ENCODE measurements at places on chromosomes 2 and 18.

GRCh38 chr2:207565736-207566500, 36.2 kb downstream of the CREB1 start:
- no peak for DNase-seq

DNA sequence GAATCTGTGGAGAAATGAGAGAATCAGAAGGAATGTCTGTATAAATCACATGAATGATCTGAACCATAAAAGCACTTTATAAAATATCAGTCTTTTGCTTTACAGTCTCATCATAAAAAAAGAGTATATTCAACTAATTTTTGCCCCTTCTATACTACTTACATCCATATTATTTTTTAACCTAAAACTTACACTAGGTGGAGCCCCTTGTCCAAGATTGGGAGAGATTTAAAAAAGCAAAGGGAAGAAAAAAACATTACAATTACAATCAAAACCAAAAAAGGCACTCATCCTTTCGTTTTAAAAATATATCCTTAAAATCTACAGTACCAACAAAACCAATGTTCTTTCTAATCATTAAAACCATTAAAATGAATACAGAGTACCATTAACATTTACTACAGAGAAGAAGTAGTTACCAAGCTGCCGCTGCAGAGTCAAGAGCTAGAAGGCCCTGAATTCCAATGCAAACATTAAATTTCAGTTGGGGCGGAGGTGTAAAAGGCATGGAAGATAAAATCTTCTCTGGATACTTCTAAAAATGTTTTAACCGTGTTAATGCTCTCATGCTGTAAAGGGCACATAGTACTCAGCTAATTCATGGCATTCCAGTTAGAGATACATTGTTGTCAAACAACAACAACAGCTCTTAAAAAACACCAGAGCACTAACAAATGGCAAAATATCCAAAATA, 56.7 kb upstream of the EPB41L3 start:
- no peak for DNase-seq

DNA sequence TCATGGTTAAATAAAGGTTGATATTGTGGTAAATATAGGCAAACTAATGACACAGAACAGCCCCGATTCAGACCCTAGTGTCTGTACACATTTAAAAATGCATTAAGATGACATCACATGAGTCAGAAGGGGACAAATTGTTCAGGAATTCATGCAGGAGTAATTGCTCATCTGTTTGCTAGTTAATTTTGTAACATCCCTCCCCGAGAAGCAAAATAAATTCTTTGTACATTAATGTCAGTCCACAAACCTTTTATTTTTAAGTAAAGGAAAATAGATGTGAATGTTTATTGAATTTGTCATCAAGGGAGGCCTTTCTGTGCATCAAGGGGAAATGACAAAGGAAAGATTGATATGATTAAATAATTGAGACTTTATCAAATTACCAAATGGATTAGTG, 69.9 kb downstream of the SH3BP4 start:
- no peak for DNase-seq

GRCh38 chr2:59032499-59032898, 791.4 kb upstream of the FANCL start:
- no peak for DNase-seq

DNA sequence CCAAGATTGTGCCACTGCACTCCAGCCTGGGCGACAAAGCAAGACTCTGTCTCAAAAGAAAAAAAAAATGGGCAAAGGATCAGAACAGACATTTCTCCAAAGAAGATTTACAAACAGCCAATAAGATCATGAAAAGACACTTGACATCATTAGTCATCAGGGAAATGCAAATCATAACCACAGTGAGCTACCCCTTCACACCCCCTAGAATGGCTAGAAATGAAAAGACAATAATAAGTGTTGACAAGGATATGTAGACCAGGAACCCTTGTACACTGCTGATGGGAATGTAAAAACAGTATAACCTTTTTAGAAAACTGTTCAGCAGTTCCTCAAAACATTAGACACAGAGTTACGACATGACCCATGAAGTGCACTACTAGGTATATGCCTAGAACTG, 18.4 kb upstream of the MTERF4 start:
- DNase-seq = no peak

- no peak for DNase-seq
These were observed 182.7 kb downstream of the RPIA start for GRCh38 chr2:88874063-88874657.

- DNase-seq = no peak
These were observed 224.1 kb downstream of the LRP1B start for GRCh38 chr2:141906678-141907077.

DNA sequence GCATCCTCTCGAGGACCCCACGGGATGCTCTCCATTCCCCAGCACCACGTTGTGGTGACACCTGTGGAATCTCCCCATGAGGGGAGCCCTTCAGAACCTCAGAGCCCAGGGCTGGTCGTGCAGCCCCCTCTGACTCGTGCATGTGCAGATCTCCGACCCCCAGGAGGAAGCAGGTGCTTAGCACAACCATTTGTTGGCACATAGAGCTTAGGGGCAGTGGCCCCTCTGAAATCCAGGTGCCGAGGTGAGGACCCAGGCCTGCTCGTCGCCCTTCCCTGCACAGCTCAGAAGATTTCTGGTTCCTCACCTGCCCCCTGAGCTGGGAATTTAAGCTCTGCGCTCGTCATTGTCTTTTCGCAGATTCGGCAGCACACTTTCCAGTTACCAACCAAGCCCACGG, 1.3 kb upstream of the OTOS start:
- no peak for DNase-seq

DNA sequence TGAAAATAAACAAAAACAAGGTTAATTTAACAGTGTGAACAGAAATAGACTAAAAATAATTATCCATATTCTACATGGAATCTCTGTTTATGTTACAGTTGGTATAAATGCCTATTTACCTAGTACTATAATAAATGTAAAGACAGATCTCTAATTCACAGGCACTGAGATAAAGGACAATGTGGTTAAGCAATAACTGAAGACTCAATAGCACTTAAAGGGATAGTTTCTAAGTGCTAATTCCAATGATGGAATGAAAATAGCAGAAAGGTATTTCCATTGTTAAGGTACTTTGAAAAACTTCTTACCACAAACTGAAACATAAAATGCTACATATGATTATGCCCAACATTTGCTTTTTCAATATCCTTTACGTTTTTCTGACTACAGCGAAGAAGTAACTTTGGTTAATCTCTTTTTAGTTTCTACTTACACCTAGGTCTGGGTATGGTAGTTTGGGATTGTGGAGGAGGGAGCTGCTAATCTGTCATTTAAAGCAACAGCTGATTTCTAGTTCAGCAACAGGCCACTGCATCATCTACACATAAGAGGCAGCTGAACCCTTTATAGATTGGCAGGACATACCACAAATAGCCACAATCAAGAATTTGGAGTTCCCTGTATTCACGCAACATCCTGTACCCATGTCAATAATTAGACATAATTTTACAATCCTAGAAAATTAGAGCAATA, 27.2 kb downstream of the MAP4K3 start:
- DNase-seq = no peak

DNA sequence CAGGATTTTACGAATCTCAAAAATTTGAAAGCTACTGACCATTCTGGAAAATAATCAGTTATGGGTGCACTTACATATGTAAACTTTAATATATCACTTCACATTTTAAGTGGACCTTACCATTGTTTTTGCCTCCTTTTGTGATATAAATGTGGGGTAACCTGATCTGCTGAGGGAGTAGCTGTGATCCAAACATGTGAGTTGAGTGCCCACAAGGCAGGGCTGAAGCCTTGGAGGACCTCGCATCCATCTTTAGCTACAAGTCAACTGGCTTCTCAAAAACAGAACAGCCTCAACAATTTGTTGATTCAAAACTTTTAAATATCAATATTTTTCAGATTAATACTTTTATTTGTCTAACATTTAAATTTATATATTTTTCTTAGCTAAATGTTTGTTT, 178.2 kb downstream of the PLCL1 start:
- no peak for DNase-seq

DNA sequence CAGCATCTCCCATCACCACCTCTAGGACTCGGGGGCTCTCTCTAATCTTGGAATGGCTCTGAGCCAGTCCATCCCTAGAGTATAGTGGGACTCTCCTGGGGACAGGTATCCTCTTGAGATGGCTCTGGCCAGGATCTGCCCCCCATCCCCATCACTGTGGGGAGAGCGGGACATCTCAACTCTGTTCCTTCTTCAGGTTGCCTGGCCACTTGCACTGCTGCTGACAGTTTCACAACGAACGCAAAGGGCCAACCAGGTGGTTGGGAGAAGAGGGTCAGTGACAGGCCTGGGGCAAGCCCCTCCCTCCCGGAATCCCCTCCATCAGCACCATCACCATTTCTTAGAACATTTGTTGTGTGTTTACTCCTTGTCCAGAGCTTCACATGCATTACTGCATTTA, 62.6 kb downstream of the CIB4 start:
- DNase-seq = no peak

DNA sequence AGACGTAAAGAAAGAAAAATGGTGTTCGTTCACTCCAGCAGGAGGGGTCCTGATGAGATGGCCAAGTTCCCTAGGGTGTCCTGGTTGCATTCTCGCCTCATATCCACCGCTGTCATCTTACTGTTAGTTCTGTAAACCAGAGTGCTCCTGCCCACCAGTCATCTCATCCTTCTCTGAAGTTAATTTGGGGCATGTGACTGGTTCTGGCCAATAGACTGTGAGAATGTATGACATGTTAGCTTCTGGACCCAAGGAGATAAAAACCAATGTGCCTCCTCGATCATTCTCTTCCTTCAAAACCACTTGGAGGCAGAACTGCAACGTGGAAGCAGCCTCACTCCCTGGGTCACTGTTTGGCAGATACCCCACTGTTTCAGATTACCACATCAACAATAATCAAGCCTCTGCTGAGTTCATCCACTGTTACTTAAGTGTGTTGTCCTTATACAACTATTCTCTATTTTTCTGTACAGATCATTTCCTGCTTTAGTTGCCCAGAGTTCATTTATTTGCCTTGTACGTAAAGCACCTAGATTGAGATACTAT, 759.1 kb downstream of the TSN start:
- no peak for DNase-seq

GRCh38 chr18:79625195-79625923, 54.2 kb upstream of the CTDP1 start:
- DNase-seq = no peak

GRCh38 chr2:234075947-234076346, 25.4 kb downstream of the SPP2 start:
- DNase-seq = no peak

- no peak for DNase-seq
These were observed 2.5 kb downstream of the ANXA4 start for GRCh38 chr2:69744456-69744855.

DNA sequence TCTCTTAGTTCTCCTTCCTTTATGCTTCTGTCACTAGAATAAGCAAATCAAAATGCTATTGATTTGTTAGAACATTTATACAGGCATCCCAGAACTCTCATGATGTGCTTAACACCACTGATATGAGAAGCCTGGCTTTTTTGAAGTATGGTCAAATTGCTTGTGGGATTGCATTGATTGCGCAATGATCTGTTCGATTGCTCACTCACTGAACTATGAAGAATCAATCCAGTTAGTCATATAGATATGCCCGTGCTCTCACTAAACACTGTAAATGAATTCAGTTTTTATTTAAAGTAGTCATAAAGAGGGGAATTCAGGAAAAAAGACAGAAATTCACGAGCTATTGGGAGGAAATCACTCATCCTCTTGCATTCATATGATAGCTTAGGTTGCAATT, 1237.8 kb downstream of the SUCLG1 start:
- DNase-seq = no peak

GRCh38 chr18:68441241-68441640, 273.7 kb downstream of the TMX3 start:
- DNase-seq = no peak

DNA sequence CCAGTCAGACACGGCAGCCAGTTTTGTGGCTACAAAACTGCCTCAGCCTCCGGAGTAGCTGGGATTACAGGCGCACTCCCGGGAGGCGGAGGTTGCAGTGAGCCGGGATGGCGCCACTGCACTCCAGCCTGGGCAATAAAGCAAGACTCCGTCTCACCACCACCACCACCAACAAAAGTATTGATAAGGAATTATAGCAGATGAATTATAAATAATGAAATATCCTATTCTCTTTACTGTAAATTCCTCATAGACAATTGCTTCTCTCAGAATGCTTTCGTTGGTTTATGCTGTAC, 1.4 kb upstream of the FAM161A start:
- DNase-seq = no peak

DNA sequence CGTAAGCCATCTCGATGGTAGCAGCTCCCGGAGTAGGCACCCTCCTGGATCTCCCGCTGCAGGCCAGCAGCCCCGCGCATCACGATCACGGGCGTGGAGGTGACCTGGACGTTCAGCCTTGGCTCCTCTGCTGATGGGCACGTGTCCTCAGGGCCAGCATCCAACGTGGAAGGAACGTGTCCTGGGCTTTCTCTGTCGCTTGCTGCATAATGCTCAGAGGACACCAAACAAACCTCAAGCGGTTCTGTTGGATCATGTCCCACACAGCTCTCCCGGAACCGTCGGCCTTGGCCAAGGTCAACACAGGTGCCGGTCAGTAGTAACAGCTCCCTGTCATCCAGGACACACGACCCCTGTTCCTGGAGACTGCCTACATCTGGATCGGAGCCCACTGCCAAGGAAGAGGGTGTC, 23.1 kb downstream of the PASK start:
- no peak for DNase-seq

DNA sequence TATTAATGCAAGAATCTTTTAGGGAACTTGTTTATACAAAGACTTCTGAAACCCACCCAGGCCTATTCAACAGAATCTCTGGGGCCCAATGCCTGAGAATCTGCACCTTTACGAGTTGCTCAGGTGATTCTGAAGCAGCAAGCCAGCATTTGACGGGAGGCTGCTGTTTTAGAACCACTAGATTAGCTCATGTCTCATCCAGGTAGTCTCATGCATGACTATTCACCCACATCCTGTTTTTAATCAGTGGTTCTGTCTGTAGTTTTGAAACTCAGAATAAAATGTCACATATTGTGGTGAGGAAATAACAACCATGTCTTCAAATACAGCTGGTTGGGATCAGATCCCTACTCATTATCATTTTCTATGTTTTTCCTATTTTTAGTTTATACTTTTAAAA, 39.5 kb downstream of the CYTIP start:
- DNase-seq = no peak

DNA sequence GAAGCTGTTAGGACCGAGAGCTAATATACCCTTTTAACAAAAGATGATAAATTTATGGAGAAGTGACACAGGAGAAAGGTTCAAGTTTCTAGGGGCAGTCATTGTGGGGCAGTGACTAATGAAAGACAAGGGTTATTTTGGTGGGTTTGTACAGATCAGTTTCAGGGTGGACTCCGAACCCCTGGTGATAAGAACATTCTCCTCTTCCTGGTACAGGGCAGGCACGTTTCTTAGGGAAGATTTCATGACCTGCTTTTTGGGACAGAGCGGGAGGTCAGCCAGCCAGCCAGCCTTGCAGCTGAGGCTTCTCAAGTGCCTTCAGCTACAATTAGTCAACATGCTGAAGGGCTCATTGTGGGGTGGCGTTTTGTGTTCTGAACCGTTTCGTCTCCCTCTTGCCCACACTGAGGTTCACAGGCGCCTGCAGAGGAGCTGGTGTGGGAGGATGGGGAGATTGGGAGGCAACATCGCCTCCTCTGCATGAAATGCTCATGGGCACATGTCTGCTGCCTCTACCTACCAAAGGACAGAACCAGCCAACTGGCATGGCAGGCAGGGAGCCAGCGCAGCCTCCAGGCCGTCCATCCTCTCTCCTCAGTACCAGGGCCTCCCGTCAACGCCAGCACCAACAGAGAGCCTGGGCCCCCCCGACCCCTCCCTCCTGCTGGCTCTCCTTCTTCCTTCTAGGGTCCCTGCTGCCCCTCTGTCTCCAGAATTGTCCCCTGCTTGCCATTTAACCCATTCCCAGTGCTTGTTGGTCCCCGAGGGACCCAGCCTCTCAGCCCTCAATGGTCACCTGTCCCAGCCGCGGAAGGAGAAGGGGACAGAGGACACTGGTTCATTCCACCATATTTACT, 9.6 kb downstream of the CHMP1B start:
- DNase-seq = no peak

All from left renal pelvis (tissue), 4 donors.